ENCODE measurements at places on chromosomes 3 and 15. TPM values are rescaled to one million over a fixed set of nuclear protein-coding genes. Genes with fewer than 3 reads are reported as not detected.

QRICH1 gene
- 59.0 TPM for total RNA-seq

TIMMDC1 gene
- 52.6 TPM for total RNA-seq

PP2D1 gene
- not detected for total RNA-seq

CISH gene
- 0.99 TPM for total RNA-seq

CILP gene
- total RNA-seq: 0.26 TPM

ZNF660 gene
- total RNA-seq: 3.3 TPM

COL6A6 gene
- 0.83 TPM for total RNA-seq

GRIP2 gene
- total RNA-seq: under 0.01 TPM

Data from fibroblast of lung (primary cell).